NCI-H526 treated with DMSO at 0.1 percent for 48 hours (cell line): ENCODE measurements at places on chromosomes 4 and X.

DNA sequence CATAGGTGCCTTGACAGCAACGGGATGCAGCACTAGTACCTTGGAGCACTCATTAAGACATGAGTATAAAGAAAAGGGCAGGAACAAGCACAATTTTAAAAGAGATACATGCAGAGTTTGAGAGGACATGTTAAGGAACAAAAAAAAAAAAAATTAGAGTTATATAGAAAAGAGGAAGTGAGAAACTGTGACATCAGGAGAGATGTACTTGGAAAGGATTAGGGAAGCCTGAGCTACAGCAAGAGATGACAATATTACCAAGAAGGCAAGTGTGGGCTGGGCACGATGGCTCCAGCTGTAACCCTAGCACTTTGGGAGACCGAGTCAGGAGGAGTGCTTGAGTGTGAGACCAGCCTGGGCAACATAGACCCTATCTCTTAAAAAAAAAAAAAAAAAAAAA, 37.4 kb downstream of the GPR143 start:
- DNase-seq: no peak

DNA sequence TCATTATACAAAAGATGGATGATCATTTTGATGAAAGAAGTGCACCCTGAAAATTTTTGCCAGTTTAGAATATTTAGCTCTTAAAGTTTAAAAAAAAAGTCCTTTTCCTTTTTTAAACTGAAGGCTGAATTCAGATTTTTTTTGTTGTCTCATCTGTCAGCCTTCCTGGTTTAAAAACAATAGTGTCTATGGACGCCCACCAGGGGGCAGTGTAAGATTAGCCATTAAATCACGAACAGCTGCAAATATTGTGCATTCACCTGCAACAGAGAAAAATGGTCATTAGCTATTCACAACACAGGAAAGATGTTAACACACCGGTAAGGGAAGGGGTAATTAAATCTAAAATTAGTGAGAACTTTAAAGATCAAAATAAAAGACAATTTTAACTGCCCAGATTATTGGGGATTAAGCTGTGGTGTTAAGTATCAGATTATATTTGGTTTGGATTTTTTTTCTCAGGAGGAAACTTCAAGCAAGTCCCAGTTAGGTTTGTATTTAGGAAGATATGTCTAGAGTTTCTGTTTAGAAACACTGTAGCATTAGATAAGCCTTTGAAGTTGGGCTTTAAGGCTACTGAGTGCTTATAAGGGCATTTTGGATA, 4.4 kb upstream of the CXorf38 start:
- DNase-seq: peak; percentile 34

DNA sequence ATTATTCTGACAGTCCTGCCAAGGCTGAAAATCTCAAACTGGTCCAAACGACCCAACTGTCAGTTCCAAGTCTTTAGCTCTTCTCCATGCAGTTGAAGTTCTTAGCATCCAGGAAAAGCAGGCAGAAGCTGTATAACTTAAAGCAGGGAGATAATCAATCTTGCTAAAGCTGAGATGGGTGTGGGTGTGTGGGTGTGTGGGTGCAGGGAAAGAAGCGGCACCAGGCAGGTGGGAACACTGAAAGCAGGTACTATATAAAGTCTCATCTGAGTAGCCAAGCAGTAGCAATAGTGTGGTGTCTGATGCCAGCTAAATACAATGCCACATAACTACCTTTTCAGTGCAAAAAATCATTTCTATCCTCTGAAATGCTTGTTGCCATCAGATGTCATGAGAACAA, 69.7 kb upstream of the EGFL6 start:
- DNase-seq: no peak

DNA sequence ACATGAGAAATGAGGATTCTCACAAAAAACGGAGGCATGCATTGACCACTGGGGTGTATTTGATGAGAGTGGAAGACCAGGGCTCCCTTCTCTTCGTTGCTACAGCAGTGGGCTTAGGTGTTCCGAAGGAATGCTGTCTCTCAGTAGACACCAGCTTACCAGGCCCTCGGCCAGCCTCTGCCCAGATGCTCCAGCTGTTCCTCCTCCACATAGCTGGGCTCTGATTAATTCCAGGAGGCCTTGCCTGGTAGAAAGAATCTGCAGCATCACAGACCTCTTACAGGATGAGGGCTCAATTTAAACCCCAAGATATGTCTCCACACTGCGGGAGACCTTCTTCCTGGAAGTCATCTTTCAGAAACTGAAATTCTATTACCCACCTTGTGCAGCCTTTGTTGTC, 346.6 kb upstream of the TENM3 start:
- no peak for DNase-seq

DNA sequence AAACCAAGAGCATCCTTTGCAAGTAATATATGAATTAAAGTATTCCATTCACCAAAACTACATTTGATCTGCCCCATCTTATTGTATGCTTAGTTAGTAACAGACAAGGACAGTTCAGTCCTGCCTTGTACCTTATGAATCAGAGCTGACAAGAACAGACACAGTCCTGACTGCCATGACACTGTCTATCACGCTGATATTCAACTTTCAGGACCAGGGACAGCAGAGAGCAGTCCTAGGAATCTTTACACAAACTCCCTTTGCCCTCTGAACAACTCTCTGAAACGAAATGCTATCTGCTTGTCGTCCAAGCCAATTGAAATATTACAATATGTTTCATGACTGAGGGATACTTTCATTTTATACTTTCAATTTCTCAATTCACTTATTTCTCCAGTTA, 268.6 kb upstream of the VCX start:
- DNase-seq: no peak

GRCh38 chrX:9789555-9789954, 3.3 kb downstream of the SHROOM2 start:
- no peak for DNase-seq

- DNase-seq: no peak
Measured at GRCh38 chrX:12434493-12434892, 296.2 kb downstream of the FRMPD4 start.

GRCh38 chr4:40458109-40458508, 123.0 kb downstream of the CHRNA9 start:
- DNase-seq: no peak
